ENCODE measurements at places on chromosomes 13 and 19.

DNA sequence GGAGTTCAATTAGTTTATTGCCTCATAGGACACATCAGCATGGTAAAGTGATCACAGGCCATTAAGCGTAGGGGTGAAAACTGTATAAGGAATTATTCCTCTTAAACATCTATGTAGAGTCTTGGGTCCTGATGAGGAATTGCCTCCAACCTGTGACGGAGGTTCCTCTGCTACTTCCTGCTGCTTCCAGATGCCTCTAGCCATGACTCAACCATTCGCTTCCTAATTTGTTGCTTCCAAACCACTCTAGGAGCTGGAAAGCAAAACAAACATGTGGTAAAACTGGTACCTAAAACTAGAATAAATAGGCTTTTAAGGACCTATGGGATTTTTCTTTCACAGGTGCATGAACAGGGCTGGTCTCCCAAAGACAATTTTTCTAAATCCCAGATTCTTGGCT is 253.8 kb downstream of the KLF12 start:
- no peak for DNase-seq

DNA sequence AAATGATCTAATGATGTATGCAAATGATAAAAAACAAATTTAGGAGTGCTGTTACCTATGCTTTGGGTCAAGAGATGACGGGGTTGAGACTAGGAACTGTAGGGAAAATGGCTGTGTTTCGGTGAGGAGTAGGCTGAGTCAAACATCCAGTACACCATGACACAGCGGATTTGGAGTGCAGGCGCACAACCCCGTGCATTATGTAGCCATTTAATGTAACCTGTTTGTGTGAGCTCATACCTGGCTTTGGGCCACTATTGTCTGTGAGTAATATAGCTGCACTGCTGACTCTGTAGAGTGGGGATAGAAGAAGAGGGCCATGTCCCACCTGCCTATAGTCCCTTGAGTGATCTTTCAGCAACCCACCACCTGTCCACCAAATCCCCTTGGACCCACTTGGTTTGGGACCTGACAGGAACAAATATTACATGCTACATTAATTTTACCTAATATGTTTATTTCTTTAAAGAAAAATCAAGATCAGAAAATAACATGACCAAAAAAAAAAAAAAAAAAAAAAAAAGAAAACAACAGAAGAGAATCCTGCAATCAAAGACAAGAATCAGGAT is 95.5 kb upstream of the KLHL1 start:
- DNase-seq = no peak

DNA sequence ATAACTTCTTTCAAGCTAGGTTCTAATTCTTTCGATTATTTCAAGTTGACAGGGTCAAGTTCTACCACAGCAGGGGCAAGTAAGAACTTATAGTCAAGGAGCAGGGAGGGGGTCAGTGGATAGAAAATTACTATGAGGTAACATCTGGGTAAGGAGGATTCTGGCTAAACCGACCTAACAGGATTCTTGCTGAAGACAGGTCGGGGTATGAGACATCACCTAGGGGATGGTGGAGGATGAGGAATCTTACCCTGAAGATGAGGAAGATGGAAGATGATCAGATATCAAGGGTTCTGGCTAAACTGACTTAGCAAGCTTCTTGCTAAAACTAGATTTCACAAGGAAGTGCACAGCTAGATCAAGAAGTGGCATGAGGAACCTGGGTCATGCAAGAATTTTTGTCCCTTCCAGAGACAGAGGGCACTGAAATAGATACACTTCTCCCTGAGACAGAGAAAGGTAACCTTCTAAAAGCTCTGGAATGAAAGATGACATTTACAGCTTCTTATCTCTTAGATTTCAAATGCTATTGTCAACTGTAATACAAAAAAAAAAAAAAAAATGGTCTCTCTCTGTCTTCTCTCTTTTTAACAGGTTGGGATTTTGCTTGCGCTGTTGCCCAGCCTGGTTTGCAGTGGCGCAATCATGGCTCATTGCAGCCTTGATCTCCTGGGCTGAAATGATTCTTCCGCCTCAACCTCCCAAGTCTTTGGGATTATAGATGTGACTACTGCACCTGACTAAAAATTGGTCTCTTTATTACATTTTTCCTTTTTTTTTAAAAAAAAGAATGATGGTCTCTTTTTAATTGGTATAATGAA is 9.6 kb upstream of the METTL21C start:
- no peak for DNase-seq

GRCh38 chr19:33665776-33666595 is 44.2 kb downstream of the CHST8 start:
- DNase-seq = no peak

All from AG04450 (cell line).